ENCODE measurements at places on chromosomes 3 and 15. TPM values are rescaled to one million over a fixed set of nuclear protein-coding genes. Genes with fewer than 3 reads are reported as not detected.

Gene CCDC39
- polyA plus RNA-seq: 4.9 TPM

Gene EAF2
- 7.9 TPM for polyA plus RNA-seq

Gene SPTBN5
- polyA plus RNA-seq: 2.9 TPM

Gene ENTPD3
- 1.9 TPM for polyA plus RNA-seq

Gene IL16
- polyA plus RNA-seq: 4.1 TPM

Gene GABRR3
- polyA plus RNA-seq: 0.06 TPM

Gene ZNF80
- not detected for polyA plus RNA-seq

Gene BBX
- polyA plus RNA-seq: 67.1 TPM

Gene GHRL
- 5.4 TPM for polyA plus RNA-seq

Gene GOLGA8S
- 0.95 TPM for polyA plus RNA-seq

Gene CYP19A1
- polyA plus RNA-seq: not detected

Gene RPL39L
- polyA plus RNA-seq: 18.7 TPM

Gene PRR20G
- polyA plus RNA-seq: not detected
